ENCODE measurements at places on chromosomes 11 and 22.

DNA sequence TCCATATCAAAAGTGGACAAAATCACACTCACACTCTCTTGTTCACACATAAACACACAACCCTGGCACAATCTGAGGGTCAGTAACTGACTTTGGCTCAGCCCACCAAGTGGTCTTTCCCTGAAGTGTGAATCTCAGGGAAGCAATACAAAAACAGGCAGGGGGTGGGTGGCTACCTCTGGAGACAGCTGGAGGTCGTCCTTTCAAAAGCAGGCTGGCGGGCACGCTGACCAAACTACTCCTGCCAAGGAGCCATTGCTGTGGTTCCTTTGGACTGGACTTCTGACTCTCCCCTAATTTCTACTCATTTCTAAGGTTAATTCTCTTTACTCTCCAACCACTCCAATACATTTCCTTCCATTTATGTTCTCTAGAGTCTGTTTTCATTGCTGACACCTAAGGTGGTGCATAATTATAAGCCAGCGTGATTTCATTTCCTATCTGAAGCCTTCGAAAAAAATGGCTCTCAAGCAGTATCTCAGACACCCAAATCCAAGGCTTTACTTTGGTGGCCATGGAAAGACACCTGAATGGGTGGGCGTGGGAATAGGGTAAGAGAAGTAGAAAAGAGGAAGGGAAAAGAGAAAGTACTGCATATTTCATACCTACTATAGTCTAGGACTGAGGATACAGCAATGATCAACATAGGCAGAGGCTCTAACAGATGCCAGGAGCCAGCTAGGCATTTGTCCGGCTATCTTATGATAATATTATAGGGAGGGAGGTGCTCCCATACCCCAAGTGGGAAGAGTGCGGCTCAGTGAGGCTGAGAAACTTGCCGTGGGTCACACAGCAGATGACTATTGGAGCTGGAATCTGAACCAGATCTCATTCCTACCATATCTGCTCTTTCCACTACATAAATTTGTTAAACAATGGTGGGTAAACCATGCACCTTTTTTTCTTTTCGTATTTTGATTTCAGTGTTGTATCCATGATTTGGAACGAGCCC, 22.0 kb downstream of the FZD4 start:
- DNase-seq = no peak

GRCh38 chr11:9002920-9003572, 755 bp downstream of the NRIP3 start:
- no peak for DNase-seq

GRCh38 chr22:39594411-39594810, 23.9 kb downstream of the CACNA1I start:
- no peak for DNase-seq

DNA sequence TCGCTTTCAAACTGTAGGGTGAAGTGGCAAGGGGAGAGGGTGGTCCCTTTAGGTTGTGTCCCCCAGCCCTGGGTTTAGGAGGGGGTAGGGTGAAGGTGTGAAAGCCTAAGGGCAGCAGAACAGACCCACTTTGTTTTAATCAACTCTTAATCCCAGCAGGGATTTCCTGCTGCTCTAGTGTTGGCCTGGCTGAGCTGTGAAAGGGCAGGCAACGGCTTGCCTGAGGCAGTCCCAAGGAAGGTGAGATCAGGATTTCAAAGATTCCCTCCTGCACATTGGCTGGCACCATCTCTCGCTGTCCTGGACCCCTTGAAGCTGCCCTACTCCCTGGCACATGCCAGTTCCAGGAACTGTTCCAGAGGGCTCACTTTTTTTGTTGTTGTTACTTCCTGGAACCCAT, 221.3 kb downstream of the INSC start:
- DNase-seq = no peak

- no peak for DNase-seq
These were observed 39.5 kb downstream of the REXO2 start for GRCh38 chr11:114478768-114479167.

GRCh38 chr11:104830080-104830479, 68.2 kb downstream of the CASP12 start:
- peak; percentile 58 for DNase-seq

GRCh38 chr11:34300026-34300925, 57.5 kb downstream of the ABTB2 start:
- no peak for DNase-seq

GRCh38 chr11:80727315-80727714, 1286.5 kb upstream of the TENM4 start:
- no peak for DNase-seq

DNA sequence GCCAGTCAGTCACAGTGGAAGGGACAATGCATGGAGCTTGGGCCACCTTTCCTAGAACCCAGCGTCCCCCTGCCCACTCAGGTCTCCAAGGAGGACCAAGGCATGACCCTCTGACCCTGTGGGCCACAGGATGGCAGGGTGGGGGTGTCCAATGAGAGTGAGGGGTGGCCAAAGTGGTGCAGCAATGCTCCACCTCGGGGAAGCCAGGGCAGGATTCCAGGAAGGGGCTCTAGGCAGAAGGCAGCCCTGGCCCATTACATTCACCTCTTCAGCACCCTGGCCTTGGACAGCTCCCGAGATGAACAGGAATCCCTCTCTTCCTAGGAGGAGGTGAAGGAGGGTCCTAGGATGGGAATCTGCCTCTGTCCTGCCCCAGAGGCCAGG, 597.5 kb downstream of the BRD1 start:
- DNase-seq = no peak

- no peak for DNase-seq
These were observed 127.5 kb downstream of the APIP start for GRCh38 chr11:34788642-34789041.

Data from NCI-H524 (cell line).